ENCODE measurements at places on chromosomes 7 and 10.

DNA sequence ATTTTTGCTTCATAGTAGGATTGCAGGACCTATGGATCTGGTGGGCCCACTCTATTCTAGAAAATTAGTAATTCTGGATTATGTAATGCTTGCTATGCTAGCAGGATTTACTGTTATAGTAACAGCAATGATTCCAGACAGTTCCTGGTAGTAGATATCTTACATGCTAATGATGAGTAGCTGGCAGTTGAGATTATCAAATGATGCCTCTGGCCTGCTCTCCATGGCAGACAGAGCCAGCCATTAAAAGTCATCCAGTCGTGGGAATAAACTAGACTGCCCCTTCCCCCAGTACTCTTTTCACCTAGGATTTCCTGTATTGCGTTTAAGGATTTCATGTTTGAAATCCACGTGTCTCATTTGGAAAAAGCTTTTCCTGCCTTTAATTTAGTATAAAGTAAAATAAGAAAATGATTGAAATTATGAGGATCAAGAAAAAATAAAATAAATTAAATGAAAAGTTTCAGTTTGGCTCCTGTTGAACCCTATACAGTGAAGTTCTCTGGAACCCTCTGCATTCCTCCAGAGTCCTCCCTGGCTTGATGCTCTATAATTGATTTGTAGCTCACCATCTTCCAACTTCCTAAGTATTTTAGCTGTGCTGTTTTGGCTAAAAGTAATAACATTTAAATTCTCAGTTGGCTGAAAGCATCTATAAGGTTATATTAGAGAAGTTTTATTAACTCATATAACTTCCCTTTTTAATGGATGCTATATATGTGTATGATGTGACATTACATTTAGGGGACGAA lies 14.6 kb downstream of the UMAD1 start:
- peak; percentile 45 for DNase-seq

GRCh38 chr7:4519819-4520520 lies 162.1 kb upstream of the FOXK1 start:
- no peak for DNase-seq

DNA sequence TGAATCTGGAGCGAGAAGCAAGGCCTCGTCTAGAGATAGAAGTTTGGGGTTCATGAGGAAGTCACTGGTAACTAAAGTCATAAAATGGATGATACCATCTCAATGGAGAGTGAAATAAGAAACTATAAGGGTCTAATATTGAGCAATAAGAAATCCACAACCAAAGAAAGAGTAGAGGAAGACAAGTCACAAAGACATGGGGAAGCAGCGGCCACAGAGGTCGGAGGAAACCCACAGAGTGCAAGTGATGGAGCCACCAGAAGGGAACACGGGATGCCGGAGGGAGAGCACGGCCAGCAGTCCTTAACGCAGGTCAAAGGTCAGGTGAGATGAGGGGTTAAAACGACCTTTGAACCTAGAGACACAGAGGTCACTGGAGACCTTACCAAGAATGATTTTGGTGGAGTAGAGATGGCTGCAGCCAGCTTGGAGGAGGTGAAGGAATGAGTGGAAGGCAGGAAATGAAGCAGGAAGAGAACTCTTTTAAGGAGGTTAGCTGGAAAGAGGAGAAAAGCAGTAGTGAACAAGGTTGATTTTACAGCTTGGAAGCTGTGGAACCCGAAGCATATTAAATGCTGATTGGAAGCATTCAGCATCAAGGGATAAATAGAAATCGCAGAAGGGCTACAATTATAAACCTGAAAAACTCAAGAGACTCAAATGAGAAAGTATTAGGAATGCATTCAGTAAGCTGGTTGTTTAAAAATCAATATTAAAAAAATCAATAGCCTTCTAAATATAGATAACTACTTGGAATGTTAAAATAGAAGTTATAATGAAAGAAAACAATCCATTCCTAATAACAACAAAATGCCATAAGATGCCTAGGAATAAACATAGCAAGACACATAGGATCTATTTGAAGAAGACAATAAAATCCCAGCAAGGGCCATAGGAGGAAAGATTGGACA lies 93.7 kb downstream of the SVOPL start:
- no peak for DNase-seq

DNA sequence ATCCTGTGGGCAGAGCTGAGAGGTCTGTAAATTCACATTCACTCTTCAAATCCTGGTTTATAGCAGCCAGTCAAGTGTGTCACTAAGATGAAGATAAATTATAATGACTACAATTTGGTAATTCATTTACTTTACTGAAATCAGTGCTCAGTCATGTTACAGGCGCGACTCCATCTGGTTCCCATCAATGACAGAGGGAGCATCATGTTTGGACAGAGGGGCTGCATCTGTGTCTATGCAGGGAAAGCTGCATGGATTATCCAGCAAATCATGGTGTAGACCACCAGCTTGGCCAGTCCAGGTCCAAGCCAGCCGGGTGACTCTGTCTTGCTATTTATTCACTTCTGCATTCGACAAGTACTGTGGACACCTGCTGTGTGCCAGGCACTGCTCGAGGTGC lies 214.1 kb upstream of the ZNF32 start:
- no peak for DNase-seq

GRCh38 chr10:43299579-43299978 lies 32.7 kb upstream of the RASGEF1A start:
- no peak for DNase-seq

- DNase-seq = no peak
Measured at GRCh38 chr10:104445359-104445758, 91.7 kb downstream of the CFAP58 start.

DNA sequence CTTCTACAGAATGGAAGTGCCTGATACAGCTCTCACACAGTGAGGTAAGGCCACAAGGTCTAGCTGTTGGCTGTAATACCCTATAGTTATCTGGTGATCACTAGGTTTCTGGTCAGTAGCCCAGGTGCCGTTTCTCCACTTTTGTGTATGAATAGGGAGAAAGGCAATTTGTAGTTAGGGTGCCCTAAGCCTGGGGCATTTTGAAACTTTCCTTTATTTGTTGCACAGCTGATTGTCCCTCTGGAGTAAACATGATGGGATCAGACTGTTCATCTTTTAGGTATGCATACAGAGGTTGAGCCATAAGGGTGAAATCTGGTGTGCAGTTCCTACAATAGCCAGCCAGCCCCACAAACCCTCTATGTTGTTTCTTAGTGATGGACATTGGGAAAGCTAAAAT lies 112.4 kb downstream of the ANKRD26 start:
- no peak for DNase-seq

- no peak for DNase-seq
Measured at GRCh38 chr7:46685051-46685450, 764.0 kb upstream of the IGFBP3 start.

DNA sequence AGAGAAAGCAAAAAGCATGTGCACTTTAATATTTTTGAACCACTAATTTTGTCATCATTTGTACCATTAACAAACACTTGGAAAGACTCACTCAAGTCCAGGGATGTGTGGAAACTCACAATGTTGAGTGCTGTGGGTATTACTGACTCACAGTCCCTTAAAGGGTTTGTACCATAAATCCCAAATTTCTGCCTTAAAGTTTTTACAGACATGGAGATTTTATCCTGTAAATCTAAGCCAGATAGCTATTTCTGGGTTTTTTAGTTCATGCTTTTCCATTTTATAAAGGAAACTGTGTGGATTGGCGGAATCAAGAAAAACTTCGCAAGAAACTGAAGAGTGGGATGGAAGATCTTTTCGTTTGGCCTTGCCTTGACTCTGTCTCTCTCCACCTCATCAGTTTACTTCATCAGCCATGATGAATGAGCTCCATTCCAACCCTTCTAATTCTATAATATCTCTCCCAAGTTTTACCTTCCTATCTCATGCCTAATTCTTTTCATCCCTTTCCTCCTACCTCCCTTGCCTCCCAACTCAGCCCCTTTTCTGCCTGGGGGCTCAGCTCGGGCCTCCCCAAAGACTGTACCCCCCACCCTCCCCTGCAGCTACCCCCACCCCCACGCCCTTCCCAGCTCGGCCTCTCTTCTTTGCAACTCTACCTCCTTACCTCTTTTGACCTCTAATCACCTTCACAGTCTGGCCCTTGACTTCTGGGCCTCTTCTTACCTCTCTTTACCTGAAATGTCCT lies 218.5 kb upstream of the MKLN1 start:
- no peak for DNase-seq

- no peak for DNase-seq
Measured at GRCh38 chr10:11018432-11018841, 765 bp downstream of the CELF2 start.

DNA sequence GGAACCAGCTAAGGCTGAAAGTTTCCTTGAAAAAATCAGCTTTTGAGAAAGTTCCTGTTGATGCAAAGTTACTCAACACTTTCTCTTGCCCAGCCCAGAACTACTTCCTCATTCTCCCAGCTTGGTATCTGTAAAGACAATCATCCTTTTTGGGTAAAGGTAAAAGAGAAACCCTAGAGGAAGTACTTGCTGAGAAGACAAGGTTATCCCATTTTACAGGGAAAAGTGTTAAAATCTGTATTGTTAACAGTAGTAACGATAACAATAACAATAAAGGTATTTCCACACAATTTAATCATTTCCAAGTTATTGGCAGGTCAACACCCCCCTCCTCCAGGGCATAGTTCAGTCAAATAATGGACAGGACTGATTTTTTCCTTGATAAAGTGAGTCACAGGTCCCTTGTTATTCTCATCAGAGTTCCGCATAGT lies 2.4 kb downstream of the ALOX5 start:
- no peak for DNase-seq

Data from erythroblast (primary cell).